Esophagus squamous epithelium (tissue), 5 donors: ENCODE measurements at places on chromosomes 3 and 15.

- no peak for DNase-seq
Measured at GRCh38 chr15:80162059-80162554, 9.3 kb downstream of the FAH start.

DNA sequence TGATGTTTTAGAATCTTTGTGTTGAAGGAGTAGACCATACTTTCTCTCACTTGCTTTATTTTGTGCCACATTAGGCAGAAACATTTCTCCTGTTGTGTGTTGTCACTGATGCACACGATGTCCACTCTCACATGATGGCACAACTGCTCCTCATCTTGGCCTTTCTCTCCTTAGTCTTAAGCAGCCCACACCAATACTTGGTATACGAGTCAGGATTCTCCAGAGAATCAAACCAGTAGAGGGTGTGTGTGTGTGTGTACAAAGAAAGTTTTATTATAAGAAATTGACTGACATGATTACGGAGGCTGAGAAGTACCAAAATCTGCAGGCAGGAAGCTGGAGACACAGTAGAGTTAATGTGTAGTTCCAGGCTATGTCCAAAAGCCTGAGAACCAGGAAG, 187.1 kb downstream of the ALCAM start:
- DNase-seq = no peak

DNA sequence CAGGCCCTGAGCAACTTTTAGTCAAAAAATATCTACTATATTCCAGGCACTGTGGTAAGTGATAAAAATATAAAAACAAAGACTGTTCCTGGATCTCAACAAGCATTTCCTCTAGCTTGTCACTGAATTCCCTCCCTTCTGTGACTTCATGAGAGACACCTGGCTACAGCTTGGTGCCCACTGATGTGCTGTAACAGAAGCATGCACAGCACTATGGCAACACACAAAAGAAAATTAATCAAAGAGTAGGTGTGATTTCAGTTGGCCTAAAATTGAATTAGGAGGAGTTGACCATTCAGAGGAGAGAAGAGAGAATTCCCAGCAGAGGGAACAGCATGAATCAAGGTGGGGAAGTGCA, 158.9 kb upstream of the LPP start:
- no peak for DNase-seq

DNA sequence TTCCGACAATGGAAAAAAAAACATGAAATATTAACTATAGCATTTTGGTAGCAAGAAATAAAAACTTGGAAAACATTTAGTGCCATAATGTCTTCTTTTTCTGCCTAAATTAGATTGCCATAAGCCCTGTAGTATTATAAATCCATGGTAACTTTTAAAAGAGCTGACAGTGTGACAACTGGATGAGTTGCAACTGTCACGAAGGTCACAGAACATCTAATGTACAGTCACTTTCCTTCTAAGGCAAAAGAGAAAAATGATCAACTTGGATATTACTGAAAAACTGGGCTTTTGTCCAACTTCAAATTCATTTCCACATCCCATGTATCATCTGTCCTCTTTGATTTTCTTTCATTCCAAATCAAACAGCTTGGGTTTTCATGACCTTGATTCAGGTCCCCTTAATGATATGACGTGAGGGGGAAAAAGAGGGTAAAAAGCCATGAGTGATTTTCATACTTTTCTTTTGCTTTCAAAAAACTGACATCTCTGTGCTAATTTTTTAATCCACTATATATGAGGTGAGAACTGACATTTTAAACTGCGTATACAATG, 602 bp downstream of the CPB1 start:
- DNase-seq = no peak

GRCh38 chr15:25718597-25718996, 144.5 kb downstream of the ATP10A start:
- no peak for DNase-seq

- DNase-seq = no peak
Measured at GRCh38 chr15:35491999-35492398, 54.0 kb downstream of the DPH6 start.

DNA sequence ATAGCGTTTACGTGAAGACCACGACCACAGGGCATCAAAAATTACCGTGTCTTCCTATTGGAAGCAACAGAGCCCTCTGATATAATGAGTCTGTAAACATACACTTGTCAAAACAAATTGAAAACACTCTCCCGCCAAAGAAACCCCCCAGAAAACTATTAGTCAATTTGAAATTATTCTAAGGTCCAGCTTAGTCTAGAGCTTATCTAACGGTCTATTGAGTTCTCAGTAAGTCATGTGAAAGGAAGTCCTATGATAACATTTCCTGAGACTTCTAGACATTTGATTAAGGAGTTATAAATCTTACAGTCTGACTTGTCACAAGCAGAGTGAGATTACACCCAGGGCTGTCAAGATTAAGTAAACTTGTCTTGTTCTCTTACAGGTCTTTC, 356.3 kb downstream of the FOXP1 start:
- no peak for DNase-seq

GRCh38 chr3:72336114-72336651, 512.1 kb downstream of the SHQ1 start:
- DNase-seq = no peak

- DNase-seq = no peak
Measured at GRCh38 chr3:124845406-124845805, 41.8 kb downstream of the ITGB5 start.

- no peak for DNase-seq
Measured at GRCh38 chr15:31446546-31446945, 119.9 kb downstream of the KLF13 start.

GRCh38 chr3:185678027-185678426, 91.9 kb downstream of the SENP2 start:
- no peak for DNase-seq

DNA sequence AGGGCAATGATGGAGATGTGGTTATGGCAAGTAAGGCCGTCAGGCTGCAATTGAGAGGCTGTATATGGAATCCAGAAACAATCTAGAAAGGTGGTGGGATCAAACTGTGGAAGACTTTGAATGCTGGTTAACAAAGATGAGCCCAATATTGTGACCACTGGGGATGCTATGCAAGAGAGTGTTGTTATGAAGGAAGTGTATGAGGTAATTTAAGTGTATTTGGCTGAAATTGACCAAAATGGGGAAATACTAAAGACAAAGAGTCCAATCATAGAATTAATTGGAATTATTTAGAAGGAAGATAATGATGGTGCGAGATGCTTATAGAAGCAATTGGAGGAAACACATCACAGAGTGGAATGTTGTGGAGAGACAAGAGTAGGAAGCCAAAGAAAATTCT, 24.5 kb downstream of the BTLA start:
- DNase-seq = no peak

GRCh38 chr3:95923496-95924210, 890.7 kb upstream of the EPHA6 start:
- no peak for DNase-seq

GRCh38 chr15:67571648-67572415, 29.3 kb downstream of the MAP2K5 start:
- no peak for DNase-seq
